Left ventricle myocardium inferior (tissue), 1 donor: ENCODE measurements at places on chromosomes 1 and 21.

GRCh38 chr1:235533476-235534168, 29.4 kb upstream of the B3GALNT2 start:
- no peak overlapping the region for H3K27ac ChIP-seq
- no peak for DNase-seq
- H3K36me3 ChIP-seq = no peaks in the 10 kb centered on the region

GRCh38 chr1:6302568-6302967, 41.7 kb upstream of the GPR153 start:
- H3K4me3 ChIP-seq = no peak overlapping the region
- DNase-seq = no peak
- no peaks in the 10 kb centered on the region for H3K36me3 ChIP-seq
- H3K27ac ChIP-seq = no peak overlapping the region
- no peaks in the 10 kb centered on the region for H3K27me3 ChIP-seq

DNA sequence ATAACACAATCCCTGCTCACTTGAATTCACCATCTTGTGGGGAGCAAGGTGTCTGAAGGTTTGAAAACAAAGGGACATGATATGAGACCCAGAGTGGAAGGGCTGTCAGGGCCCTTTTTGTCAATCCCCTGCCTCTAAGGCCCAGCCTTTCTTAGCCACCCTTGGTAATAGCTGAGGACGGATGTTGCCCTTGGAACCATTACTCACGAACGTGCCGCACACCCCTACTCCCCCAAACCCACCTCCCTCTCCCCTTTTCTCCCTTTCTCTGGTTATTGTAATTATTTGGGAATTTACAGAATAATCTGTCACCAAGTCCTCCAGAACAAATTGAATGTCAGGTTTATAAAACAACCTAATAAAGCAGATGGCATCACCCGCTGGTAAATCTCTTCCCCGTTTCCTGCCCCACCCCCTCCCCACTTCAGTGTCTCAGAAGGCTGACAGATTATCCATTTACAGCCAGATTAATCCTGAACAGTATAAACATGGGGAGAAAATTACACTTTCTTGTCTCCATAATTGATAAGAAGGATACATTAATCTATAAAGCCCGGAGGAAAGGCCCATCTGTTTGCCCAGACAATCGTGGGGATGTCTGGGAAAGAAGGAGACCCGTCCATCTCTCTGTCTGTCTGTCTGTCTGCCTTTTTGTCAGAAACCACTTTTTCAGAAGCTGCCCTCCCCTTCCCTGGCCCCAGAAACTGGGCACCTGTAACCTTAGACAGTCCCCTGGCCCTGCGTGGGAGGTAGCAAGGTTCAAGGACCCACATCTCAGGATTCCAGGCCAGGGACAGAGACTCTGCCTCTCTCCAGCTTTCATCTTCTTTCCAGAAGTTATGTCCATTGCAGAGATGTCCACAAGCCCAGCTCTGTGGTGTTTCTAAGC, 60.6 kb upstream of the CD34 start:
- H3K4me3 ChIP-seq = no peak overlapping the region
- no peak overlapping the region for H3K27ac ChIP-seq
- no peak for DNase-seq
- H3K4me1 ChIP-seq = no peaks in the 10 kb centered on the region

DNA sequence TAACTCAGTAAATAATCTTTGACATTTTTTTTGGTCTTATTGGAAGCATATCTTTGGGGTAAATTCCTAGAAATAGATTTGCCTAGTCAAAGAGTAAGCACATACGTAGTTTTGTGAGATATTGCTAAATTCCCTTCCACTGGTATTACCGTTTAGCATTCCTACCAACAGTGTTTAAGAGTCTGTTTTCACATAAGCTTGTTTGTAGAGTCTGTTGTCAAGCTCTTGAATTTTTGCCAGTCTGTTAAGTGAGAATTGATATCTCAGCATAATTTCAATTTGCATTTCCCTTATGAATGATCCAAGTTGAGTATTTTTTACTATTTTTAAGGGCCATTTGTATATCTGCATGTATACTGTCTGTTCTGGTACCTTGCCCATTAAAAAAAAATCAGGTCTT, 37.0 kb upstream of the MPC2 start:
- no peaks in the 10 kb centered on the region for H3K27me3 ChIP-seq
- no peak overlapping the region for H3K4me3 ChIP-seq
- H3K27ac ChIP-seq = no peak overlapping the region
- DNase-seq = no peak

- H3K27ac ChIP-seq = no peak overlapping the region
- no peaks in the 10 kb centered on the region for H3K27me3 ChIP-seq
- peaks cover 34% of the 10 kb centered on the region for H3K36me3 ChIP-seq
- H3K4me1 ChIP-seq = peaks cover 8% of the 10 kb centered on the region
Measured at GRCh38 chr1:179121159-179121938, 39.5 kb downstream of the TOR3A start.

GRCh38 chr1:96524100-96524499, 197.5 kb upstream of the PTBP2 start:
- no peaks in the 10 kb centered on the region for H3K27me3 ChIP-seq
- no peak for DNase-seq
- no peaks in the 10 kb centered on the region for H3K4me1 ChIP-seq
- no peak overlapping the region for H3K27ac ChIP-seq
- H3K4me3 ChIP-seq = no peak overlapping the region

GRCh38 chr1:207804721-207805468, 53.0 kb downstream of the CD46 start:
- DNase-seq = no peak
- H3K27ac ChIP-seq = peak overlapping the region; percentile 97
- H3K27me3 ChIP-seq = no peaks in the 10 kb centered on the region
- peak overlapping the region; percentile 43 for H3K4me3 ChIP-seq

- no peak overlapping the region for H3K27ac ChIP-seq
- no peak overlapping the region for H3K4me3 ChIP-seq
- no peak for DNase-seq
- no peaks in the 10 kb centered on the region for H3K36me3 ChIP-seq
Measured at GRCh38 chr1:67897270-67897949, 64.1 kb upstream of the GNG12 start.

- H3K27ac ChIP-seq = no peak overlapping the region
- peaks cover 23% of the 10 kb centered on the region for H3K27me3 ChIP-seq
- peaks cover 12% of the 10 kb centered on the region for H3K4me1 ChIP-seq
- no peaks in the 10 kb centered on the region for H3K36me3 ChIP-seq
- DNase-seq = no peak
- H3K4me3 ChIP-seq = no peak overlapping the region
Measured at GRCh38 chr1:225946803-225947202, 5.8 kb upstream of the LEFTY2 start.

DNA sequence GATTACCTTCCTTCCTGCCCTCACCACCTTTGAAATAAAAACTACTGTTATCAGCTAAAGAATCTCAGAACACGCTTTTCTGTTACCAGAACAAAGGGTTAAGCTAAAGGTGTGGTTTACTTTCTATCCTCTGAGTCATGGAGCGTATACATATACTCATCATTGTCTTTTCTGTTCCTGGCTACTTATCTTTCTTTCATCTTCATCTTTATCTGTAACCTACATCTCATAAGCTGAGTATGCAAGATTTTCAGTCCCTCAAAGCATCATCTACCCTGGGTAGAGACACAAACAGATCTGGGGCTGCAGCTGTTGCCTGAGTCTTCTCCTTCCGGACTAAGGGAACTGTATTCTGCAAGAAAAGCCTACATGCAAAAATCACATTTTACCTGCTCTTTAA, 75.6 kb downstream of the LMO4 start:
- peaks cover 14% of the 10 kb centered on the region for H3K4me1 ChIP-seq
- no peaks in the 10 kb centered on the region for H3K27me3 ChIP-seq
- no peak for DNase-seq
- H3K4me3 ChIP-seq = no peak overlapping the region
- no peaks in the 10 kb centered on the region for H3K36me3 ChIP-seq

- H3K4me1 ChIP-seq = peaks cover 44% of the 10 kb centered on the region
- no peak overlapping the region for H3K4me3 ChIP-seq
- no peak for DNase-seq
- H3K27ac ChIP-seq = peak overlapping the region; percentile 87
- peaks cover 32% of the 10 kb centered on the region for H3K36me3 ChIP-seq
- H3K27me3 ChIP-seq = no peaks in the 10 kb centered on the region
Measured at GRCh38 chr1:91724231-91724630, 161.7 kb downstream of the TGFBR3 start.

DNA sequence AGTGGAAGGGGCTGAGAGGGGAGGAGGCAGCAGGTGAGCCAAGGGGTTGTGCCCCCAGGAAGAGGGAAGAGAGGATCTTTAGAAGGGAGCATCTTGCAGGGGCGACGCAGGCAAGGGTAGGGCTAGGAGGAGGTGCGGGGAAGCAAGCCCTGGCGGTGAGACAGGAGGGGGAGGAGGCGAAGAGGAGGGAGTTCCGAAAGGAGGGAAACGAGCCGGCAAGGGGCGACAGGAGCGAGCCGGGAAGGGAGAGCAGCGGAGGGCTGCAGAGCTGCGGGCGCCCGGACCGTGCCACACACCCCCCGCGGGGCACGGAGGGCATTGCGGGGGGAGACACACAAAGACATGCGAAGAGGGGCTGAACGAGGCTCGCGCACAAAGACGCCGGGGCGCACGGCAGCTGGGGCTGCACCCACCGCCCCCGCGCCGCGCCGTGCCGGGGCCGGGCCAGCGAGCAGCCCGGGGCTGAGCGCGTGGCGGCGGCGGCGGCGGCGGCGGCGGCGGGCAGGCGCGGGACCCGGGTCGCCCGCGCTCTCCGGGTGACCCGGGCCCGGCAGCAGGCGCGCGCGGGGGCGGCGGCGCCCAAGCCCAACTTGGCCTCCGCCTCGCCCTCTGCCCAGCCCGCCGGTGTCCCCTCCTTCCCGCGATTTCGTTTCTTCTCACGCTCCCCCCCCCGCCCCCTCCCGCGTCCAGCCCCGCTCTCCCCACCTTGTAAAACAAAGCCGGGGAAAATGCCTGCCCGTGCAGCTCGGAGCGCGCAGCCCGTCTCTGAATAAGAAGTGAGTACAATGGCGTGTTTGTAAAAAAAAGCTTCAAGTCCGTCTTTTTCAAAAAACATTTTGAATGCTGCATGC, at the start of gene KCNK2:
KCNK2 (plus strand) TSS at position 206 of the 851 bp plus-strand sequence. CDS start 649 bp downstream, outside the sequence.
- H3K36me3 ChIP-seq = no peaks in the 10 kb centered on the region
- DNase-seq = no peak
- H3K27me3 ChIP-seq = peaks cover 88% of the 10 kb centered on the region
- peak within 1 kb of the TSS; percentile 54 for H3K4me3 ChIP-seq
- peaks cover 15% of the 10 kb centered on the region for H3K4me1 ChIP-seq
- no peak within 1 kb of the TSS for H3K27ac ChIP-seq
